ENCODE measurements at places on chromosomes 7 and 10.

DNA sequence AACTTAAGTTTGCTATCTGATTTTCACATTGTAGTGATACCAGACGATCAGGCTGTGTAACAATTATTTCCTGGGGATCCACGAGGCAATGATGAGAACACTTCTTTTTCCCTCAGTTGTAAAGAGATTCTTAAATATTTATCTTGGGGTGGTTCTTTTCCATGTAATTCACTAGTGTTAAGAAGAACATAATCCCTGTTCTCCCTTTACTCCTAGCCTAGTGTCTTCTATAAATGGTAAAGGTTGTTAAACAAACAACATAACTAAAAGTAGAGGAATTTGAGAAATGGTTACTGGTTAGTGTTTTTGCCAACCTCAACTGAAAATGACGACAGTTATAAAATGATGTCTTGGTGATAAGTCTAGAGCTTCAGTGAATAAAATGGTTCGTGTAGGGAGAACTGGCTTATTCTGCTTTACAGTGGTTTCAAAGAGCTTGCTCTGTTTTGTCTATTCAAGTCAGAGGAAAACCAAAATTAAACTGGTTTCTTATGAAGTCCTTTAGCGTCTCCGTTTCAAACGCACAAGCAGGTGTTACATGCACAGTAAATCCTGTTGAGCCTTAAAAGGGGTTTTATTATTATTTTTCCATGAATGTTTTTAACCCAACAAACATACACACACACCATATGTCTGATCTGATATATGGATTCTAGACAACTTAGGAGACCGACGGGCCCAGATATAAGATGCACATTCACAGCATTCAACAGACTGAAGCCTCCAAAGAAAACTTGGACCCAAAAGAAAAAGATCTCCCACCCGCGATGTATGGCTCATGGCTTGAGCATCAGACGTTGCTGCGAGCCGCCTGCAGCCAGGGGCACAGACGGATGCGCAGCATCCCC, 1.1 kb downstream of the TBX20 start:
- DNase-seq: no peak

GRCh38 chr10:6840766-6841165, 260.7 kb upstream of the PRKCQ start:
- peak; percentile 2 for DNase-seq

DNA sequence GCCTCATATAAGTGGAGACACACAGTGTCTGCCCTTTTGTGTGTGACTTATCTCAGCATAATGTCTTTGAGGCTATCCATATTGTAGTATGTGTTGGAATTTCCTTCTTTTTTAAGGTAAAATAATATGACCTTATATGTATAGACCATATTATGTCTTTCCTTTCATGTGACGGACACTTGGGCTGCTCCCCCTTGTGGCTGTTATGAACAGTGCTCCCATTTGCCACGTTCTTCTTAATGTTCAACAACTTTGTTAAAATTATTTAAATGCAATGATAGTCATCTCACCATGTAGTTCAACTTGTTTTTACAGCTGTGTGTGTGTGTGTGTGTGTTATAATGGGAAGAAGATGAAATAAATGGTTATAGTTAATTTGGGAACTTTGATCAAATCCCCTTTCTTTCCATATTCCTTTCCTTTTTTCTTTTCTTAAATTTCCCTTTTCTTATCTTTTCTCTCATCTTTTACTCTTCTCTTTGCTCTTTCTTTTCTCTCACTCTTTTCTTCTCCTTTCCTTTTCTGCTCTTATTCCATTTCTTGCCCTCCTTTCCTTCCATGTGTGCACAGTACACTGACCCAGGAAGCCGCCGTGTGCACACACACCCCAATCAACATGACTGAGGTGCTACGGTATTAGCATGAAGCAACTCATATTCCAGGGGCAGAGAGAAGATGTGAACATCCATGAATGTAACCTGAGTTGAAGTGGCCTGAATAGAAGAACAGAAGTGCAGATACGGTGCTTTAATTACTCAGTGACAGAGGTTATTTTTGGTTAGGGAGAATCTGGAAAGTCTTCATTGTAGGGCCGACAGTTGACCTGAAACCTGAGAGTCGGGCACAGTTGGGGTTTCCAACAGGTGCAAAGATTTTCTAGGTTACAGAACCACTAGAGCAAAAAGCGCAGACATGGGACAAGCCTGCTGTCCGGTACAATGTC, 596.6 kb downstream of the SDK1 start:
- DNase-seq: peak; percentile 3

DNA sequence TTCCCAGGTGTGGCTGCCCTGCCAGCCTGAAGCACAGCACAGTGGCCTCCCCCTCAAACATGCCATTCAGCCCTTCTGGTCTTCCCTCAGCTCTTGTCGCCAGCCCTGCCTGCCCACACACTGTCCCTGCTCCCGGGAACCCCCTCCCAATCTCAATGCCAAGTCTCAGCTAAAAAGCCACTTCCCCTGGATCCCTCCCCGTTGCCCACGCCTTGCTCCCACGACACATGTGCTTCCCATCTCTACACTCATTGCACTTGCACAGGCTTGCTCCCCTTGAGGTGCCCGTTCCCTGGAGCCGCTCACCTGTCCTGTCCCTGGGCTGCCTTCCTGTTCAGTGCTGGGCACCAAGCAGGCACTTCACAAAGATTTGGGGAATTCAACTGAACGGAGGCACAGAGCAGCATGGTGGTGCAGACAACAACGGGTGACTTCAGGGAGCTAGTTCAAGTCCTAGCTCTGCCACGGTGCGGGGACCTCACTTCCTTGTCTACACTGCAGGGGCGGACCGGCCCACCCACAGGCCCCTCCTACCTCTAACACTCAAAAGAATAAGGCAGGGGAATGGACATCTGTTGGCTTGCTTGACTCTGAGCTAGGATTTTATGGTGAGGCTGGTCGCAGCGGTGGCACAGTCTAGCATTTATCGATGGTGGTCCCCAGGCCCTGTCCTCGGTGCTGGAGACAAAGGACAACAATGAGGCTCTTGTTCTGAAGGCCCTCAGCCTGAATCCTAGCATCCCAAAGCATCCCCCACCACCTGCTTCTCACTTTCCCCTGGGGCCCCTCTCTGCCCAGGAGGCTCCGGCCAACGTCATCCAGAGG, 18.4 kb downstream of the RGS10 start:
- no peak for DNase-seq

GRCh38 chr7:26477381-26477990, 185.8 kb downstream of the SNX10 start:
- no peak for DNase-seq
